ENCODE measurements at places on chromosomes 1 and 21.

DNA sequence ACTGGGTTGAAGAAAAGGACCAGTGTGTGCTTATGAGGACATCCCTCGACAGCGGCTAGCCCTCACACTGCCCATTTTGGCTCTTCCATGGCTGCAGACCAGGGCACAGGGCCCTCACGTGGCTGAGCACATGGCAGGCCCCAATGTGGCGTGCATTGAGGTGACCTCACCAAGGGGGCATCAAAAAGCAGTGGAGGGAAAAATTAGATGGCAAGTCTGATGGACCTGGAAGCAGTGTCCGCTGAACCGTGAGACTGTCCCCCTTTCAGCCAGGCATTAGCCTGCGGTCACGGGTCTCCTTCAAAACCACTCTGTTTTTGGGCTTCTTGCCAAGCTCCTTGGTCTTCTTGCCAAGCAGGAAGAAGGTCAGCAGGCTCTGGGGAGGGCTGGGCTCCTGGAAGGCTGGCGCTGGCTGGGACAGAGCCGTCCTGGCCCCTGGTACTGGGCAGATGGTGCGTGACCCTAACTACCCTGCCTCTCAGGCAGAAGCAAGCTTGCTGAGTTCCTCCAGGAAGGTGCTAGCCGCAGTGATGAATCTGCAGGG lies 30.8 kb downstream of the TRIM67 start:
- no peak for DNase-seq

- no peak for DNase-seq
These were observed 15.2 kb upstream of the NBL1 start for GRCh38 chr1:19628879-19629278.

GRCh38 chr1:31198150-31198549 lies 41.5 kb downstream of the NKAIN1 start:
- no peak for DNase-seq

DNA sequence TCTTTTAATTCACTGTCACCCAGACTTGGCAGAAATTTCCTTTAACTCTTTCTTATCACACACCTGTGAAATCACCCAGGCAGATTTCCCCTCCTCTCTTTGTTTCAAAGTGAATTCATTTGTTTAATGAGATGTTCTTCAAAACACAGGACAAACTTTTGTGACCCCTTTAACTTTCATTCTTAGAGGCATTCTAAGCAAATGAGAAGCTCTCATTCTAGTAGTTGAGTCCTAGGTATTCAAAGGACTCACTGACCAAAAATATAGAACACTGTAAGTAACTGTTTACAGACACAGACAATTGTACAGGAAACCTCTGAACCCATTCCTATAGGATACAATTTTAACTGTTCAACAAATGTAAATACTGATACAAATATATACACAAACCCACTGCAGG lies 16.9 kb downstream of the LRRC8C start:
- no peak for DNase-seq

DNA sequence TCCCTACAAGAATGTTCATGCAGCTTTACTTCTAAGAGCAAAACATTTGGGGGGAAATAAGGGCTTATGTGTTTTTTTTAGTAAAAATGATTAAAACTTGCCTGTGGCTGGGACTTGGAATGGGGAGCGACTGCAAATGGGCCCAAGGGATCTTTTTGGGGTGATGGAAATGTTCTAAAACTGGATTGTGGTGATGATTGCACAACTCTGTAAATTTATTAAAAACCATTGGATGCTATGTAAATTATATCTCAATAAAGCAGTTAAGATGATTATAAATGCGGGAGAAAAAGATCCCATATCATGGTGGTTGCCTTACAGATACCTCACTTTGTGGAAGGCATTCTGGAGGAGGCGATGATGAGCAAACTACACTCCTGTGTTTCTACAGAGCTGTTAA lies 30.2 kb upstream of the STUM start:
- DNase-seq = no peak

DNA sequence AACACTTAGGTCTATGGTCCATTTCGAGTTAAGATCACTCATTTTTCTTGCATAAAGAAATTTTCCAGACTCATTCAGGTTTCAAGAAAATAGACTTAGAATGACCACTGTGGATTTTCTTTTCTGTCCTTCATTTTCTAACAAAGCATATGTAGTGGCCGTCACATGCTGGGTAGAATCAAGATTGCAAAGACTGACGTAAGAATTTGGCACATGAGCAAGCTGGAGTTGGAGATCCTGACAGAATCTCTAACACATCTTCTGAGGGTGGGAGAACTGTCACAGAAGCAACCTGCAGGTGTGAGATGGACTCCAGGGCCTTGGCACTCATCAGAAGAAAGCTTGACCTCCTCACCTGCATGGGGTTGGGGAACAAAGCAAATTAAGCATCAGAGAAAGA lies 28.6 kb downstream of the KIF26B start:
- DNase-seq = no peak

- DNase-seq = no peak
These were observed 1.0 kb upstream of the ATP2B4 start for GRCh38 chr1:203625628-203626019.

GRCh38 chr1:236692128-236692527 lies 5.8 kb downstream of the ACTN2 start:
- no peak for DNase-seq

GRCh38 chr1:54096877-54097240 lies 43.5 kb downstream of the TCEANC2 start:
- no peak for DNase-seq

DNA sequence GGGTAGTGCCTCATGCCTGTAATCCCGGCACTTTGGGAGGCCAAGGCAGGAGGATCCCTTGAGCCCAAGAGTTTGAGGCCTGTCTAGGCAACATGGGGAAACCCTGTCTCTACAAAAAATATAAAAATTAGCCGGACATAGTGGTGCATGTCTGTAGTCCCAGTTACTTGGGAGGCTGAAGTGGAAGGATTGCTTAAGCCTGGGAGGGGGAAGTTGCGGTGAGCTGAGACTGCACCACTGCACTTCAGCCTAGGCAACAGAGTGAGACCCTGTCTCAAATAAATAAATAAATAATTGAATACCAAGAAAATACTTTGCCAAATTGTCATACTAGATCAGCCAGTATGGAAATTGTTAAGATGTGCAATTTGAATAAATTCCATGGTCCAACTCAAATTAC lies 5.9 kb upstream of the RBBP5 start:
- DNase-seq = no peak

- DNase-seq = no peak
These were observed 833.3 kb downstream of the USP25 start for GRCh38 chr21:16563116-16563515.

DNA sequence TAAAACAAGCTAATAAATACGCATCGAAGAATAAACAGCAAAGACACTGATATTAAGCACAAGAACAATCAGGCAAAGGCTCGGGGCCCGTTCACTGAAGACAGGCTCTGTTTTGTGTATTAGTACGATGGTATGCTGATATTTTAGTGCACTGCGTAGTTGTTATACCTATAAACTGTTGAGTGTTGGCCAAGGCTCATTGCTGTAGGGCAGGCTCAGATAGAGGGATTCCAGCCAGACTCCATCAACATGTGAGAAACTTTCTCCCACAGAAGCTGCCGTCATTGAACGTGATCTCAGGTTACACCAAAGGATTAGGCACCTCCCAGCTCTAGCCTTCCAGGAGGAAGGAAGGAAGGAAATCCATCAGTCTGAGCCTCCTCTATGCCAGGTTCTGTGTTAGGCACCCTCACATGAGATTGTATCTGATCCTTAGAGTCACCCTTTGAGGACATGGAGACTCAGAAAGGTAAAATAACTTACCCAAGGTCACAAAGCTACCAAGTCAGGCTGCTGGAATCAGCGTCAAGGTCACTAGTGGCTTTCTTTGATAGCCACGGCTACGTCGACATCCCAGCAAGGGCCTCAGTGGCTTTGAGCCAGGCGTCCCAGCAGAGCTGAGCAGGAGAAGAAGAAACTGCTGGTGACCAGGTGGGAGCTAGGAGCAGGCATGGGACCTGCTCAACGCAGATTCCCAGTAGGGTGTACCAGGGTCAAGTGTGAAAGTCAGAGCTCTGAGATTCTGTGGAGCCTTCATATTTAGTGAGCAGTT lies 14.8 kb downstream of the BCAR3 start:
- no peak for DNase-seq

DNA sequence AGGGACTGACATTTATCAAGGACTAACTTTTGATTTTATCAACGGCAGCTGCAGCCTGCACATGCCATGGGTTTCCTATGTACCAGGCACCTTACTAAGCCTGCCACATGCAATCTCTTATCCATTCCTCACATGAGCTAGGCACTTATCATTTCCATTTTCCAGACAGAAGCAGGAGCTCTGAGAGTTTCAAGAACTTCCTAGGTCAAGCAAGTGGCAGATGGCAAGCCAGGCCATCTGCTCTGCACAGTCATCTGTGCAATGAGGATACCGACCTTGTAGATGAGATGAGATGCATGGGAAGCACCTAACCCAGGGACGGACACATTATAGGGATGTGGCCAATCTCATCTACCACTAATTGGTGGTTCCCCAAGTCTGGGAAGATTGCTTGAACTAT lies 339.4 kb upstream of the USP24 start:
- no peak for DNase-seq

DNA sequence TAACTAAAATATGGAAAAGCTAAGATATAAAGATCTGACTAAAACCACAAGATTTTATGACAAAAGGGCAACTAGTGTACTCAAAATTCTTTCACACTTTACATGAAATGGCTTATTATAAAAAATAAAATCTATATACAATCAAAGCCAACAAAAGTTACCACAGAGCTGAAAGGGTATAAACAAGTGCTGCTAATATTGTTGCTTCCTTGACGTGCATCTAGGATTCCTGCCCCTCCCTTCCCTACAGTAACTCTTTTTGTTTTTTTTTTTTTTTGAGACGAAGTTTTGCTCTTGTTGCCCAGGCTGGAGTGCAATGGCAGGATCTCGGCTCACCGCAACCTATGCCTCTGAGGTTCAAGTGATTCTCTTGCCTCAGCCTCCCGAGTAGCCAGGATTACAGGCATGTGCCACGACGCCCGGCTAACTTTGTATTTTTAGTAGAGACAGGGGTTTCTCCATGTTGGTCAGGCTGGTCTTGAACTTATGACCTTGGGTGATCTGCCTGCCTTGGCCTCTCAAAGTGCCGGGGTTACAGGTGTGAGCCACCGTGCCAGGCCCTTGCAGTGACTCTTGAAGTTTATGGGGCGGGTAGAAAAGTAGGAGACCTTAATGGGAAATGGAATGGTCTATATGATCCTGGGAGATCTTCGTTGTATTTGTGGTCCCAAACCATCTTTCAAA lies 4.5 kb downstream of the SRSF4 start:
- no peak for DNase-seq

DNA sequence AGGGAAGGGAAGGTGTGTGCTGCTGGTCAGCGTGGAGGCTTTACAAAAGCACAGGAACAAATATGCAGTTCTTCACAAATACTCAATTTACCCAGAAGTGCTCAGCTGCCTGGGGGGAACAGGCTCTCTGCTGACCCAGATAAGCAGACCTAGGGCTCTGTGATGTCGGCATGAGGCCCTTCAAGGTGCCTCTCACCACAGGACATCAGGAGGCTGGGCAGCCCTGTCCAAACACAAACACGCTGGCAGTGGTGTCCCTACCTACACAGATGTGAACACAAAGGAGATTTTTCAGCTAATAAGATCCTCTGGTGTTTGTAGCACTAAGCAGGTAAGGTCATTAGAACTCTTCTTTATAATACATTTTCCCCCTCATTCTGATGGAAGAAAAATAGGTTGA lies 243.0 kb upstream of the PROX1 start:
- DNase-seq = no peak

DNA sequence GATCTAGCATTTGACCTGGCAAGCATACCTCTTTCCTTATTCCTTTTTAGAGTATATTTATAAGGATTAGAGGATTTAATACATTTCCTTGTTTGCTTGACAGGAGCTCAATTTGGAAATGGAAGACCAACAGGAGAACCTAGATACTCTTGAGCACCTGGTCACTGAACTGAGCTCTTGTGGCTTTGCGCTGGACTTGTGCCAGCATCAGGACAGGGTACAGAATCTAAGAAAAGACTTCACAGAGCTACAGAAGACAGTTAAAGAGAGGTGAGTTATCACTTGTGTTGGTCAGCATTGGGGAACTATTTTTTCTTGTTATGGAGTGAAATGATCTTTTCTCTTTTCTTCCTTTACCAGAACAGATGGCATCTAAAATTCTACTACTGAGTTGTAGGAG lies 123.4 kb upstream of the BMP8A start:
- no peak for DNase-seq

GRCh38 chr21:44442266-44443125 lies 12.8 kb upstream of the LRRC3 start:
- DNase-seq = no peak

DNA sequence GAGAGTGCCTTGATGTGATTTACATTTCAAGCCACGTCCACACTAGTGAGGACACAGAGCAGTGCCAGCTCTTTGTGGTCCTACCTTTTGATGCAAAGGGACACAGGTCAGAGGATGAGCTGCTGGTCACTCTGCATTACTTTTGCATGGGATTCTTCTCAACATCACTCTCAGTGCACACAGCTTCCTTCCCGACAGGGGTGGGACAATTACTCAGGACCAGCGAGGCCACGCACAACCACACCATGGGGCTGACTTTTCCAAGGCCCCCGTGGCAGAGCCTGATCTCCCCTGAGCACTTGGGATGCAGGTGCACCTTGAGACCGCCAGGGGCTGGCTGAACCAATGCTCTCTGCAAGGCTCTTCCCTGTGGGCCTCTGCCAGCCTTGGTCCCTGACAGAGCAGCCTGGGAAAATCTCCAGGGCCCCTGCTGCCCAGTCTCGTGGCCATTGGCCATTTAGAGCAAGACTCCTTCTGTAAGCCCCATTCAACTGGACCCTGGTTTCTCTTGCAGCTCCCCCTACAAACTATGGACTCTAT lies 13.2 kb upstream of the PRAMEF12 start:
- DNase-seq = no peak

DNA sequence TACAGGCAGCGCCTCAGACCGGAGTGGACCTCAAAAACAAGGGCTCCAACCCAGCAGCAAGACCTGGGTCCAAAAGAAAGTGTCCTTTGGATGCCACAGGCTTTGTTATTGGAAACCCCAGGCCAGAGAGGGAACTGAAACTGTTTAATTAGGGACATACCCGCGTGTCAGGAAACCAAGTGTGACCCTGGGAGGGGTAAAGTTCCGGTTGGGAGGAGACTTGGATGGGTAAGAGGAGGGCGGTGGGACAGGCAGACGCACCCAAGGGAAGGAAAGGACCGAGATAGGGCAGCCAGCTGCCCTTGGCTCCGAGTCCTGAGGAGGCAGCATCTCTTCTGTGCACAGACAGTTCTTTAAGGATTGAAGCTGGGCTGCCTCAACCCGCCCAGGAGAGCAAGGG lies 71.4 kb downstream of the CDC7 start:
- no peak for DNase-seq

- no peak for DNase-seq
These were observed 13.3 kb downstream of the RBBP5 start for GRCh38 chr1:205108464-205108863.

DNA sequence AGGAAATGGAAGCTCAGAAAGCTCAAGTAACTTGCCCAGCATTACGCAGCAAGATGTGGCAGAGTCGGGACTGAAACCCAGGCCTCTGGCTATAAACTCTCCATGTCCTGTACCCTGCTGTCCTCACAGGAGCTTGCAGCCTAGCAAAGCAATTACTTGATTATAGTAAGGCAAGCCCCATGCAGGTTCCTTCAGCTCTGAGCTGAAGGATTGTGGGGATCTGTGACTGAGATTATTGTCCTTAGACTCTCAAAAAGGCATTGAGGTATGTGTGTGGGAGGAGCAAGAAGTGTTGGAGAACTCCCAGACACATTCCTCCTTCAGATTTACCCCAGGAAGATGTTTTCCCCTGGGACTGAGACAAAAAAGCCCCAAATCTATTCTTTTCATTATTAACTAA lies 124.0 kb upstream of the SPATA6 start:
- DNase-seq = no peak
